ENCODE measurements at places on chromosomes 1 and 21.

GRCh38 chr1:151716771-151717631, at the start of gene CELF3:
Gene CELF3 (minus strand): TSS chr1:151716803. CDS start chr1:151716020, 783 bp downstream.
- no peak for DNase-seq

DNA sequence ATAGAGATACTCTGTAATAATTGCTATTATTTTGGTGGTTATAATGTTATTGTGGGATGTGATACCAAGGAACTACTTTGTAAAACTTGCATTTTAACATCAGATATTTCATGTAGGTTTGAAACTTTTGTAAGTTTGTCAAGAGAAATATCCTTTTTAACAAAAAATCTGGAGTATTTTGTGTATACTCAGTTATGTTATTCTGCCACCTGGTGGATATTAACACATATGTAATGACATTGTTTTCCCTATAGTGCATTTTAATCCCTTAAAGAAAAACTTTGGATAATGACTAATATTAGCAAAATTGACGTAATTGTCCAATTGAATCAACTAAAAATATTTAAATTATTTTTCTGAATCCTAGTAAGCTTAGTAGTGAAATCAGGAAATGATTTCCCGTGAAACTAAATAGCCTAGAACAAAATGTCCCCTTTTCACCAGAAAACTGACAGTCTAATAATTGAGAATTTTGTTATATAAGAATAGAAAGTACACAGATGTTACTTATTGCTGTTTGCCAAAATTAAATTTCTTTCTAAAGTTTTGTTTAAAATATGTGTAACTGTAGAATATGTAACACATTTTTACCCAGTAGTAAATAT, 39.6 kb downstream of the KCTD3 start:
- no peak for DNase-seq

GRCh38 chr1:14698314-14698713, 99.8 kb downstream of the KAZN start:
- no peak for DNase-seq

DNA sequence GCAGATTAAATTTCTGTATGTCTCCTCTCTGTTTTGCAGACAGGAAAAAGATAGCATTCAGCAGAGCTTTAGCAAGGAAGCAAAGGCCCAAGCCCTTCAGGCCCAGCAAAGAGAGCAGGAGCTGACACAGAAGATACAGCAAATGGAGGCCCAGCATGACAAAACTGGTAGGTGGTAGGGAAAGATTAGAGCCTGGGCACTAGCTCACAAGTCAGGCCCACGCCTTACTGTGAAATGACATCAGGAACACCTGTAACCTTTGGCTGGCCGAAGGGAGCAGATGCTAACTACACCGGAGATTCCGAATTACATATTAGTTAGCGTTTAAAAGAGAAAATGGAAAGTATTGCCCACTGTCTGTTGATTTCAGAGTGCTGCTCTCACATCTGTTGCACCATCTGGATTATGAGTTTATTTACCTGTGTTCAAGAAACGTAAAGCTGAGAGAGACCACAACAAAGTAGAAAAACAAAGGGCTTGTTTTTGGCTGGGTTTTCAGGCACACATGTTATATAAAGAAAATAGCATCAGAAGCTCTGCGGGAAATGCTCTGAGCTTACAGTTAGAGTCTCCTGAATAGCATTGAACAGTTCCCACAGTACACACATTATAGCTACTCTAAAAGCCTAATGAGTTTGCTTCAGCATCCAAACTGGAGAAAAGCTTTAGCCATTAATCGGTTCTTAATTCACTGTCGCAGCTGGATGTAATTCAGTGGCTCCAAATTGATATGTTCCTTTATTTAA, 160.0 kb downstream of the SDCCAG8 start:
- DNase-seq = no peak

- DNase-seq = no peak
These were observed 1.5 kb downstream of the LCE3E start for GRCh38 chr1:152565115-152565514.

- no peak for DNase-seq
These were observed 174.1 kb upstream of the SAMSN1 start for GRCh38 chr21:14720237-14720636.

GRCh38 chr21:37208056-37208721, 58.9 kb downstream of the VPS26C start:
- no peak for DNase-seq

DNA sequence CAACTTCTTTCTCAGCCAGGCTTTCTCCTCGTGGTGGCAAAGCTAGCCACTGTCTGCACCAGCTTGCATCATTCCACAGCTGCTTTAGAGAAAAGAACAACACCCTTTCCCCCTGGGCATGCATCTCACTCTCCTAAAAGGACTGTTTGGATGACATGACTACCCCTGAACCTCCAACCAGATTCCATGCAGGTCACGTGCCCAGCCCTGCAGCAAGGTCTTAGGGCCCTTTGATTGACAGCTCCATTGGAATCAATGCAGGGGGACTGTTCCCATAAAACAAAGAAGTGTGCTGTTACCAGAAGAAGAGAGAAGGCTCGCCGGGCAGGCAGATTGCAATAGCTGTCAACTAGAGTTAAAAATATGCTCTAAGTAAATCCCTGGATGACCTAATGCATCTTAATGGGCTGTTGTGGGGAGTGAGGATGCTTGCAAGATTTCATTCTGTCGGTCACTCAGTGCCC, 24.4 kb downstream of the KCNA2 start:
- DNase-seq = no peak

GRCh38 chr21:31446226-31446855, 102.3 kb upstream of the TIAM1 start:
- no peak for DNase-seq

- DNase-seq = no peak
These were observed 80.5 kb downstream of the VCAM1 start for GRCh38 chr1:100799954-100800612.

DNA sequence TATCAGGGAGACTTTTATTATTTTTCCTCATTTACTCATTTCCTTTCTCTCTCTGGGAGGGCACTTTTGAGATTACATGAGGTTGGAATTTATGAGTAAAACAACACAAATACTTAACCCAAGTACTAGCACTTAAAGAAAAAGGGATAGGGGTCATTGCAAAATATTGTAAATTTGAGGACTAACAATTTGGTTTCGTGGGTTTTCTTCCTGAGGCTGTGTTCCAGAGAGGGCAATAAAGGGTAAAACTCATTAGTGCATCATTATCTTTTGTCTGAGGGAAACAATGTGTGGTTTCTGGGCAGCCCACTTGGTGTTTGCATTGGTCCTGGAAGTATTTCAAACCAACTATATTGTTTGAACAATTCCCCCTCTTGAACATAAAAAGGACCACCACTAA, 96.5 kb downstream of the GREM2 start:
- no peak for DNase-seq

- no peak for DNase-seq
These were observed 4.0 kb upstream of the CEP350 start for GRCh38 chr1:179950651-179951050.

GRCh38 chr1:225465793-225466517, 38.1 kb upstream of the LBR start:
- DNase-seq = no peak

GRCh38 chr1:217053676-217054075, 330.4 kb upstream of the ESRRG start:
- no peak for DNase-seq

DNA sequence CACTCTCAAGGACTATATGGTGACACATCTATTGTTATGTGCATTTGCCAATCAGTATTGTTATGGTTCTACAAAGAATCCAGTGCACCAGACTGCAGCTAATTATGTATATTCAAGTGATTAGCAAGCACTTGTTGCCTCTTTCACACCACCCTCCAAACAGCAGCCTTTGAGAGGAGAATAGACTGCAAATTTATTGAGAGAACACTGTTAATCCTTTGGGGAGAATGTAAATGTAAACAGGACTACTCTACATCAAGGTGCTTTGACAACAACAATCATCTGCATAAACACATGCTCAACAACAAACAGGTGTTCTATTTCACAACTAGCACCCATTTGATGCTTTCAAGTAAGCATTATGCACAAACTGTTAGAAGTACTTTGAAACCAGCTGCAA, 117.4 kb downstream of the AKT3 start:
- DNase-seq = no peak

DNA sequence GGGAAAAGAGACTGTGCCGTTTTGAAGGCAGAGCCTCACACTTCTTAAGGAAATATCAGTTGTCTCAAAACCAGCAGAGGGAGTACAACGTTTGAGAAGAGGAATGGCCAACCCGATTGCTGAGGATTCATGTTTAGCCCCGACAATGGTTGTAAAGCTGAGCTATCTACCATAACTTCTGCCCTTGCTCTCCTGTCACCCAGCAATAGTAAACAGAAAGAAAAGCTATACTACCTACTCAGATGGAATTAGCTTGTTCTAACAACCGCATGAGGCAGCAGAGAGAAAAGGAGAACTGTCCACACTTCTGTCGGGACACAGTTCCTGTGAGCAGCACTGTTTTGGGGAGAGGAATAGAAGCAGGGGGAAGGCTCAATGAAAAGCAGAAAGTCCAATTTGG, 91.2 kb downstream of the SLC45A1 start:
- DNase-seq = no peak

- DNase-seq = no peak
These were observed 2.5 kb downstream of the COL6A2 start for GRCh38 chr21:46100426-46100825.

DNA sequence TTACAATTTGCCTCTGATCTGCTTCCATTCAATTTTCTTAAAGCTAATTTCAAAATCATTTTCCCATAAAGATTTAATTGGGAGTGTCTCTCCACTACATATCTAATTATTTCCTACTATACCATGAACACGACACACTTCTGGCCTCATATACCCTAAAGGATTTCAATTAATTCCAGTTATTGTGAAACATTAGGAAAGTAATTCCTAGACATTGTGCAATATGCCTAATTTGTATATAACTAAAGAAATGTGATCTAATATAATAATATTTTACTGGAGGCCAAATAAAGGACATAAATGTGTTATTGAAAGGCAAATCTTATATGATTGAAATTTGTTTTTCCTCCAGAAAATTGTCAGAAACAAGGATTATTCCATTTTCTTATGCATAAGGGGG, 727.2 kb upstream of the ADGRL2 start:
- DNase-seq = no peak

DNA sequence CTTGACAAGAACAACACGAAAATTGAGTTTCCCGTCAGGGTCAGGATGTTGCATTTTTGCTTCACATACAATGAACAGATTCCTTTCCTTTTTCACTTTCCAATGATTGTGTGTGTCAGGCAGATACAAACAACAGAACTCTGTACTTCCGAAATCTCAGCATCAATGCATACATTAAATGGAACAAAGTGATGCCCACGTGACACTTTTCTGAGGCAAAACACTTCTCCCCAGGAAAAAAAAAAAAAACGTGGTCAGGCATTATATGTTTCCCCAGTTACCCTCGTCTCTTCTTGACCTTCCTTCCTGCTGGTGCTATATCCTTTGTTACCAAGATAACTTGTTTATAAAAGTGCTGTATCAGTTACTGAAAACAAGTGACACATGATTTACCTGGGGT, 181.8 kb downstream of the ZNF281 start:
- no peak for DNase-seq

DNA sequence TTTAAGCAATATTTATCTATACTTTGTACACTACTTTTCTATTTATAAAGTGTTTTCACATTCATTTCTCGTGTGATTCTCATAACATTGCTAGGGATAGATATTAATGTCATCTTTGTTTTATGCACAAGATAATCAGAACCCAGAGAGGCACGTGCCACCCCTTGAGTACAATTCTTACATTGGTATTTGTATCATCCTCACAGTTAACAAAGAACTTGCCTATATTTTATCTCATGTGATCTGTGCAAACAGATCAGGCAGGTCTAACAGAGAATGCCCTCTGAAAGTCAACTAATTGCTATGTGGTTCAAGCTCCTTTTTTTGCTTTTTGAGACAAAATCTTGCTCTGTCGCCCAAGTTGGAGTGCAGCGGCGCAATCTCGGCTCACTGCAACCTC, 604.5 kb downstream of the LMO4 start:
- no peak for DNase-seq

DNA sequence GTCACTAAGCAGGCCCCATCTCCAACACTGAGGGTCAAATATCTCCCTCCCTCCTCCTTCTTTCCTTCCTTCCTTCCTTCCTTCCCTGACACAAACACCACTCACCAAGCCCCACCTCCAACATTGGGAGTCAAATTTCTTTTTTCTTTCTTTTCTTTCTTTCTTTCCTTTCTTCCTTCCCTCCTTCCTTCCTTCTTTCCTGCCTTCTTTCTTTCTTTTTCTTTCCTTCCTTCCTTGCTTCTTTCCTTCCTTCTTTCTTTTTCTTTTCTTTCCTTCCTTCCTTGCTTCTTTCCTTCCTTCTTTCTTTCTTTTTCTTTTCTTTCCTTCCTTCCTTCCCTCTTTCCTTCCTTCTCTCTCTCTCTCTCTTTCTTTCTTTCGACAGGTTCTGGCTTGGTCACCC, 79.2 kb upstream of the ETS2 start:
- no peak for DNase-seq

GRCh38 chr1:236868625-236869467, 73.8 kb downstream of the MTR start:
- peak; percentile 16 for DNase-seq

- no peak for DNase-seq
These were observed 3.5 kb downstream of the ERRFI1 start for GRCh38 chr1:8022395-8023286.

- no peak for DNase-seq
These were observed 3.6 kb downstream of the ADGRL2 start for GRCh38 chr1:81804312-81804711.

- no peak for DNase-seq
These were observed 7.4 kb downstream of the PEX10 start for GRCh38 chr1:2404890-2405511.

DNA sequence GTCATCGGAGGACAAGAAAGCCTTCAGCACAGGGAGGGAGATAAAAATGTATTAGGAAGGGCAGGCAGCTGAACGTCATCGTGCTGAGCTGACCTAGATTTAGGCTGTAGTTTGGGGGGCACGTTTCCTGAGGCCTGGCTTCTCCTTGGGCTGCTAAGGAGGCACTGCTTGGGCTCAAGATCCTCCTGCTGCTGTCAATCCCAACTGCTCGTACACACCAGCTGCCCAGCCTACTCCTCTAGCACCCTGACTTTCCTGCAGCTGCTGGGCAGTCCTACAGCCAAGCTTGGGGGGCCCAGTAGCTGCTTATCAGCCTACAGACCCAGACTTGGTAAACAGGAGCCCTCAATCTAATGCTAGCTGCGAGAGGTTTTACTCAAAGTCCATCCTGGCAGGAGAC, 6.2 kb downstream of the TMEM35B start:
- no peak for DNase-seq

Measured in epithelial cell of prostate (primary cell).